Esophagus squamous epithelium (tissue), 5 donors: ENCODE measurements at places on chromosomes 13 and 19.

DNA sequence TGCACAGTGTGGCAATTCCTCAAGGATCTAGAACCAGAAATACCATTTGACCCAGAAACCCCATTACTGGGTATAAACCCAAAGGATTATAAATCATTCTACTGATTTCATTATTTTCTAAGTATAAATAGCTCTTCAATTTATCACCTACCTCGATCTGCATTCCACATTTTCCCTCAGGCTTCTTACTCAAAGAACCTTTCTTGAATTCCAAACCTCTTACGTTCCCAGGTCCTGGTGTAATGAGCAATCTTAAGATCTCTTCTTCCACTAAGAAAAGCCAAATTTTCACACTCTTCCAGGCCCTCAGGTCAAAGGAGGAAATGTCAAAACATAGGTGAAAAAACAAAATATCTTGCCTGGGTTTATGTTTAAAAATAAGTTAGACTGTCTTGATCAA lies 237.3 kb upstream of the GPC6 start:
- no peak for DNase-seq

GRCh38 chr13:105442040-105442439 lies 1093.4 kb downstream of the EFNB2 start:
- DNase-seq: no peak

GRCh38 chr19:53333066-53333462 lies 485 bp upstream of the ZNF845 start:
- DNase-seq: no peak

DNA sequence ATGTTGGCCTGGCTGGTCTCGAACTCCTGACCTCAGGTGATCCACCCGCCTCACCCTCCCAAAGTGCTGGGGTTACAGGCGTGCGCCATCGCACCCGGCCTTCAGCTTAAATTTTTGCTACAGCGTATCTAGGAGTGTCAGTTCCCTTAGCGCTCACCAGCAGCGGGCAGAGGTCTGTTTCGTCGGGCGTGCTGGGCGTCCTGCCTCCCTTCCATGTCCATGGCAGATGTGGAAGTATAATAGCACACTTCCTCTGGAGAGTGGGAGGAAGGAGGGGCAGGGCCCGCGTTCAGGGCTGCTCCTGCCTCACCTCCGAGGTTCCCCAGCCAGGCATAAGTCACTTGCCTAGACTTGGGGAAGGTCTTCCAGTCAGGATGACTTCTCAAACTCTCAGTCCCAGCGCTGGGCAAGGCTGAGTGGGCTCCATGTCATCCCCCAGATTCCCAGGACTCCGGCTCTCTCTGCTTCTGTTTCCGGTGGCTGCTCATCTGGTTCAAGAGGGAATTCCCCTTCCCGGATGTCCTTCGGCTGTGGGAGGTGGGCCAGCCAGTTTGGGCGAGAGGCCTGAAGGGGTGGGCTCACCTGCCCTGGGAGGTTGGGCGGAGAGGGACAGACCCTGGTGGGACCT lies 9.5 kb downstream of the IL4I1 start:
- DNase-seq: no peak

GRCh38 chr13:26485786-26486185 lies 71.7 kb upstream of the WASF3 start:
- DNase-seq: no peak

- DNase-seq: no peak
Observed at GRCh38 chr19:50384685-50385535, 763 bp downstream of the POLD1 start.

DNA sequence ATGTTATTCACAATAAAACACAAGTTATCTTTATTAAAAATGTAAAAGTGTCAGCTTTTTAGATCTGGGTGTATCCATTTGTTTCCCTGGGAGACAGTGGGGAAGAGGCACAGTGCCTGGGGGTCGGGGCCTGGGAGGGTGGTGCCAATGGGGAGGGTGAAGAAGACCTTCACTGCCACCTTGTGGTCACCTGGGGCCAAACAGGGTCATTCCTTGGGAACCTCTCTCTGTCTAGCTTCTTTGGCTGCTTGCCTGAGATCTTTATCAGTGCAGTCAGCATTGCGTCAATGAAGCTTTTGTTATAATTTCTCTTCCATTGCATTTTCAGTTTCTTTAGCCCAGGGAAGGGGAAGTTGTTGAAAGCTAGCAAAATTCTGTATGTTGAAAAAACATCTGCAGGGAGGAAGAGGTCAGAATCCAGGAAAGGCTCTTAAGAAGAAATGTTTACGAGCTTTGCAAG lies 39.1 kb downstream of the PCDH8 start:
- no peak for DNase-seq

DNA sequence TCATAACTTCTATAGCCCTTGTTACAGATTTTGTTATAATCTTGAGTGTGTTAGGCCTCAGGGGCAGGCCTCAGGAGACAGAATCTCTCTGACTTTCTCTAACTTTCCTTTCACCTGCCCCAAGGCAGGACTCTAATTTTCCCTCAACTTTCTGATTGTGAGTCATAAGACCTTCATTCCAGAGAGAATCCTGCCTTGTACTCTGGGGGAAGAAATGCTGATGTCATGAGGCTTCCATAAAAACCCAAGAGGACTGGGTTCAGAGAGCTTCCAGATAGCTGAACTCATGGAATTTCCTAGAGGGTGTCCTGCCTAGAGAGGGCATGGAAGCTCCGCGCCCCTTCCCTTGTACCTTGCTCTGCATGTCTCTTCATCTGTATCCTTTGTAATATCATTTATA lies 5.3 kb upstream of the KBTBD6 start:
- no peak for DNase-seq

DNA sequence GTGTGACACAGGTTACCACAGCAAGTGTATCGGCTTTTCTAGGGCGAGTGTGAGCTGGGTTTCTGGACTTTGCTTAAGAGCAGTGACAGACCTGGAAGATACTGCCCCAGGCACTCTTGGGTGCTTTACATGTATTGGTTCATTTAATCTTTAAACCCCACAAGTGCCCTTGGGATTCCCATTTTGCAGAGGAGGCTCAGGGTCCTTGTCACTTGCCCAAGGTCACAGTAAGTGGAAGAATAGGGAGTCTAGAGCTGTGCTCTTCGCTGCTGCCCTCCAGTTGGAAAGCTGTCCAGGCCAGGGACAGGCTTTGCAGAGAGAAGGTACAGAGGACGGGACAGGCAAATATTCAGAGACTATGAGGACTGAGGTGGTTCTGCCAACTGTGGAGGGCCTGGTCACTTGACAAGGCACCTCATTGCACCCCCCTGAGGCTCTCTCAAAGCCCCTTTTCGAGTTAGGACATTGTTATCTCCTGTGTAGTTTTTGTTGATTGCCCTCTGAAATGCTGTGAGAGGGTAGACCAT lies 42.4 kb downstream of the BBC3 start:
- DNase-seq: no peak

- DNase-seq: no peak
Observed at GRCh38 chr13:78594456-78594975, 8.8 kb downstream of the POU4F1 start.

GRCh38 chr13:44759384-44760360 lies 183.5 kb upstream of the TSC22D1 start:
- DNase-seq: no peak

GRCh38 chr19:35767288-35768081 lies 7.9 kb upstream of the ARHGAP33 start:
- no peak for DNase-seq
